ENCODE measurements at places on chromosomes 16 and 17.
A peak's percentile ranks its signal among the peaks of the same experiment; 100 is the strongest.

DNA sequence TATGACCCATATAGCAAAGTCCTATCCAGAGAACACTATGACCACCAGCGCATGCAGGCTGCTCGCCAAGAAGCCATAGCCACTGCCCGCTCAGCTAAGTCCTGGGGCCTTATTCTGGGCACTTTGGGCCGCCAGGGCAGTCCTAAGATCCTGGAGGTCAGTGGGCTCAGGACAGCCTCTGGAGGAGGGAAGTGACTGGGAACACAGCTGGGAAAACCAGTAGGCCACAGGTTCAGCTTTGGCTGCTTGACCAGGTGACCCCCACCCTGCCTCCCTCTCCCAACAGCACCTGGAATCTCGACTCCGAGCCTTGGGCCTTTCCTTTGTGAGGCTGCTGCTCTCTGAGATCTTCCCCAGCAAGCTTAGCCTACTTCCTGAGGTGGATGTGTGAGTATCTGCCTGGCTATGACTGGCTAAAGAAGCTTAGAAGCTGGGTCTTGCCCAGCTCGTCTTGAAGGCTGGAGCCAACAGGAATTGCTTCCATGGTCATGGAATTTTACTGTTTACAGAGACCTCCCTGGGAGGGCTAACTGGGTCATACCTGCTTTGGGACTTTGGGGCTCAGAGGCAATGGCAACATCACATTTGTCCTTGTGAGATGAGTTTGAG lies 1.5 kb upstream of the OVCA2 start:
- DNase-seq = no peak

GRCh38 chr17:49645654-49646053 lies 32.2 kb downstream of the SPOP start:
- no peak for DNase-seq

- no peak for DNase-seq
These were observed 466.6 kb upstream of the ERCC4 start for GRCh38 chr16:13453325-13453724.

- no peak for DNase-seq
These were observed 629 bp downstream of the GEMIN4 start for GRCh38 chr17:751269-752001.

- DNase-seq = no peak
These were observed 48.0 kb downstream of the PIPOX start for GRCh38 chr17:29090750-29091605.

GRCh38 chr17:61627125-61627524 lies 36.1 kb upstream of the NACA2 start:
- DNase-seq = no peak

DNA sequence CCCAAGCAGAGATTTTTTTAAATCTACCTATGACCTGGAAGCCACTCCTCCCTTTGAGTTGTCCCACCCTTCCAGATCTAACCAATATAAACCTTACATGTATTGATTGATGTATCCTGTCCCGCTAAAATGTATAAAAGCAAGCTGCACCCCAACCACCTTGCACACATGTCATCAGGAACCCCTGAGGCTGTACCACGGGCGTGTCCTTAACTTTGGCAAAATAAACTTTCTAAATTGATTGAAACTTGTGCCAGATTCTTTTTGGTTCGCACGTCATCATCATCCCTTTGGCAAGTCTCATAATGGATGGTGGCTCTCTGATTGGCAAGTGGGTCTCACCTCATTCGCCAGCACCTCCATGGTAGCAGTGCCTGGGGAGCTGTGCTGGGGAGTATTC lies 60.2 kb downstream of the CNGB1 start:
- no peak for DNase-seq

DNA sequence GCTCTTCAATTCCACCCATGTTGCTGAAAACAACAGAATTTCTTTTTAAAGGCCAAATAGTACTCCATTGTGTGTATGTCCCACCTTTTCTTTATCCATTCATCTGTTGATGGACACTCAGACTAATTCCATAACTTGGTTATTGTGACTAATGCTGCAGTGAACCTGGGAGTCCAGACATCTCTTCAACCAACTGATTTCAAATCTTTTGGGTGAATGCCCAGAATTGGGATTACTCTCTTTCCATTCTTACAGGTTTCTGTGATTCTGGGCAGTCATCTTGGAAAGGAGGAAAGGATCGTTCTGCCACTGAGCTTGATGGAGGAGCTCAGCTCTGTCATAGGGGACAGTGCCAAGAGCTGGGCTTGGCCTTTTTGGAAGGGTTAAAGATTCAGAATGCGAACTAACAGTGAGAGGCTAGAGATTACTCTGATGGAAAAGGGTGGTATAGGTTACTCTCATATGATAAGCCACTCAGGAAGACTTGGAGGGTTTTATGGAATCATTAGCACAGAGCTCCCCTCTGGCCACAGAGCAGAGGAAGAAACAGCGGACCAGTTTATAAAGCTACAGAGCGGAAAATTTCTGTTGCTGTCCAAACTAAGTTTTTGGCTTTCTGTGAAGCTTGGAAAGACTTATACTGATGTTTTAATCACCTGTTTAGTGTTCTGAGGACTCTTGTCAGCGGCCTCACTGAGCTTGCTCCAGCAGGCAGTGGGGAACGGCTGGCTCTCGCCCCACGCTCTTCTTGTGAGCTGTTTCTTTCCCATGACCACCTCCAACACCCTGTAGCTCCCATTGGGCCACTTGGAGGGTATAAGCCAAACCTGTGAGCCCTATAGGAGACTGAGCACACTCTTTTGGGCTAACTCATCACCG lies 48.3 kb downstream of the HIC1 start:
- no peak for DNase-seq

- no peak for DNase-seq
These were observed 32.7 kb downstream of the TRIM37 start for GRCh38 chr17:59073972-59074371.

DNA sequence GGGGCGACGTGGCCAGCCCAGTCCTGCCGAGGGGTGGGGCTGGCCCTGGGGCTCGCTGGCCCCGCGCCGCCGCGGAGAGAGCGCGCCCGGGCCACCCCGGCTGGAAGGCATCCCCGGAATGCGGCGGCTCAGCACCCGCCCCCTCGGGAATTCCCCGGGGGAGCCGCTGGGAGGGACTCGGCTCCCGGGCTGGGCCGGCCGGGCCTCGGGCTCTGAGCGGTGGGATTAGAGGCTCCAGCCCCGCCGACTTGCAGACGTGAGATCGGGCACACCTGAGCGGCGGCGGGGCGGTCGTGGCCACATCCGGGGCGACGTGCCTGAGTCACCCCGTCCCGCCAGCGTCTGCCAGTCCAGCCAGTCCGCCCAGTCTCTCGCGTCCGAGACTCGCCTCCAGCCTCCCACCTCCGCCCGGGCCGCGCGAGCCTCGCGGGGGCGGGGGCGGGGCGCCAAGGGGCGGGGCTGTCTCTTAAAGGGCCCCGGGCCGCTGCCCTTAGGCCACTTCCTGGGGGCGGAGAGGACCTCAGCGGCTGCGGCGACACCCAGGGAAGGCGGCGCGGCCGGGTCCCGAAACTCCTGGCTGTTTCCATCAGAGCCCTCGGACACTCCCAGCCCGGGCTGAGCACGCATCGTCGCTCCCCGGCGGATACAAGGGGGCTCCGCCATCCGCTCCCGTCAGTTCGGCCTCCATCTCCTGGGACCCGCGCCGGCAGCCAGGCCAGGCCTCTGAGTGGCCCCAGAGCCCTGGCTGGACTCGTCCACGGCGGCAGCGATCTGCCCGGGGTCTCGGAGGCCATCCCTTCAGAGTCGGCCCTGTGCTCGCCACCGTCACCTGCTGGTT lies at the start of gene KCTD11:
Gene KCTD11, plus strand, starts transcription at position 498 of the 838 bp plus-strand sequence.
- DNase-seq = peak; percentile 86

DNA sequence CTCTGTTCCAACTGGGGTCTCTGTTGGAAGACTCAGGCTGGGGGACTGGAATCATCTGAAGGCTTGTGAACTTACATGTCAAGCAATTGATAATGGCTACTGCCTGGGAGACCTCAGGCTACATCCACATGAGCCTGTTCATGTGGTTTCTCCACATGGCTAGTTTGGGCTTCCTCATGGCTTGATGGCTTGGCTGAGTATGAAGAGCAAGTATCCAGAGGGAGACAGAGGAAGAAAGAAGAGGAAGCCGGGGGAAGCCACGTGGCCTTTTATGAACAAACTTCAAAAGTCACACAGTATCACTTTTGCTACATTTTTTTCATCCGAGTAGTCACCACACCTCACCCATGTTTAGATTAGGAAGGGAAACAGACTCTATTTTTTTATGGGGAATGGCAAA lies 158.9 kb downstream of the TRIM37 start:
- DNase-seq = no peak

DNA sequence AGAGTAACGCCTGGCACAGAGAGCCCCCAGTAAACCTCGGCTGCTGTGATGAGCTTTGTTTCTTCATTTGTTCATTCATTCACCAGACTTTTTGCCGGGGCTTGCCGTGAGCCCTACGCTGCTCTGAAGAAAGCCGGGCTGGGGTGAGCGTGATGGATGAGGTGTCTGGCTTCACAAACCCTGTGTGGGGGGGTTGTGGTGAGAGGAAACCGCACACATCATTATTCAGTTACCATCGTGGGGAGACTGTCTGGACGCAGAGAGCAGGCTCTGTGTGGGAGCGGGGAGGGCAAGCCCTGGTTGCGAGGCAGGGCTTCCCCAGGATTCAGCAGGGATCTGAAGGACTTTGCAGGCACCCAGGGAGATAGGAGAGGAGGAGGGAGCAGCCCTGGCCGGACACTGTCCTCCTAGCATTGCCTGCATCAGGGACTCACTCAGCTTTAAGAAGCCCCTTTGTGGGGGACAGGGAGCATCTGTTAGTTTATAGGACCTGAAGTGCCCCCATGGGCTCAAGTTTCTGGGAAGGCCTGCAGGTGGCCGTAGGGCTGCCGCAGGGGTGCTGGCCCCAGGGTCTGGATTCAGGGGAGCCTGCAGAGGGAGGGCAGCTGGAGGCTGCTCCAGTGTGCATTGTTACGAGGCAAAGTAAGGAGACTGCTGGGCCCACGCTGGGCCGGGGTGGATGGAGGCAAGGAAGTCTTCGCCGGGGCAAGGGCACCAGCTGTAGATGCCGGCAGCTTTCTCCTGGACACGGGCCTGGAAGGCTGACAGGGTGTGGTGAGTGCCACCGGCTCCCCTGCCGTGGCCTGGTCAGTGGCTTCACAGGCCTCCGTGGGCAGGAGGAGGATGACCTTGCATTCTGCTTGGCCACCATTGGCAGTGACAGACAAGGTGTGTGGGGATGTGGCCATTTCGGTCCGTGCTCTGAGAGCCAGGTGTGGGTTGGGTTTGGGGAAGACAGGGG lies 334.5 kb downstream of the SEC14L1 start:
- DNase-seq = no peak

GRCh38 chr16:30741461-30741914 lies 6.7 kb upstream of the PHKG2 start:
- no peak for DNase-seq

GRCh38 chr16:66409156-66409555 lies 17.9 kb upstream of the BEAN1 start:
- no peak for DNase-seq

- DNase-seq = no peak
These were observed 83.2 kb downstream of the GRIN2A start for GRCh38 chr16:10098991-10099390.

DNA sequence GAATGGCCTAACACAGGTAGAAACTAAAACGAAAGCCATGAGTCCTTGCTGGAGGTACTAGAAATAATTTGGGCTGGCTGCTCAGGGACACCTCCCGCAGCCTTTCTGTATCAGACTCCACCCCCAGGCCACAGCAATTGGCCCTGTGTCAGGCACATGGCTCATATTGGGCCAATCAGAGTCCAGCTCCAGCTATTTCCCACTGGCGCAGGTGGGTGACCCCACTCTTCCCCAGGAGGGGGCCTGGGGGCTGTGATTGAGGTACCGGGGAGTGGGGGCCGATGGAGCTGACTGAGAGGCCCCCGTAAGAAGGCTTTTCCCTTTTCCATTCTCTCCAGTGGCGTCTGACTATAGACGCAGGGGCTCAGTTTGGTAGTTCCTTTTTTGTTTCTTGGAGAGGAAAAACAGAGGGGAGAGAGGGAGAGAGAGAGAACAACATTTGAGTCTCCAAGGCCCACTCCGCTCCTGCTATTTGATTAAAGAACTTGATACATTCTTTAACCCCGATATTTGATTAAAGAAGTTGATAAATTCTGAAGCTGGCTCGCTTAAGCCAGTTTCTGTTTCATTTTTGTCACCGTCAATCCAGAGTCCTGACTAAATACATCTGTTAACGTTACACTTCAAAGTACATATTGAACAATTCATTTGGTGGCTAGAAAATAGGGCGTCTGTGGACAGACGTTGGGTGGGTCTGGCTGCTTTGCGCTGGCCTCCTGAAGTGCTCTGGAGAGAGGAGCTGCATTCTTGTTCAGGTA lies 26.3 kb downstream of the FOXL1 start:
- no peak for DNase-seq

DNA sequence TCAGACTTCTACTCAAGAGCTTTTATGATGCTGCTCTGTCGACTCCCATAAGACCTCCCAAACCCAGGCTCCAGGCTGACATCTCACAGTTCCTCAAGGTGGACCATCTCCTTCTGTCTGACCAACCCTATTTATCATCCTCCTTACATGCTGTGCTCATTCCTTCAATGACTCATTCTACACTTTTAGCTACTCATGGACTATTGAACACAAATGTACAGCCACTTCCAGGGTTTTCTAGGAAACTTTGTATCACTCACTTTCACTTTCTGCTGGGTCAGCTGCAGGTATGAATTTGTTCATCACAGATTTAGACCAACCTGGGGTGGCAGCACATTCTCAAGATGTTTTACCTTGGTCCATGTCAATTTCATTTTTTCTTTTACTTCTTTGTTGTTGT lies 162.4 kb upstream of the FAM20A start:
- no peak for DNase-seq

GRCh38 chr17:61856035-61856434 lies 7.3 kb downstream of the BRIP1 start:
- no peak for DNase-seq
